Hypothalamus (tissue), 51 donors: ENCODE measurements at places on chromosomes 16 and 17.

- no peak for DNase-seq
Observed at GRCh38 chr17:17502741-17503565, 6.8 kb upstream of the RASD1 start.

DNA sequence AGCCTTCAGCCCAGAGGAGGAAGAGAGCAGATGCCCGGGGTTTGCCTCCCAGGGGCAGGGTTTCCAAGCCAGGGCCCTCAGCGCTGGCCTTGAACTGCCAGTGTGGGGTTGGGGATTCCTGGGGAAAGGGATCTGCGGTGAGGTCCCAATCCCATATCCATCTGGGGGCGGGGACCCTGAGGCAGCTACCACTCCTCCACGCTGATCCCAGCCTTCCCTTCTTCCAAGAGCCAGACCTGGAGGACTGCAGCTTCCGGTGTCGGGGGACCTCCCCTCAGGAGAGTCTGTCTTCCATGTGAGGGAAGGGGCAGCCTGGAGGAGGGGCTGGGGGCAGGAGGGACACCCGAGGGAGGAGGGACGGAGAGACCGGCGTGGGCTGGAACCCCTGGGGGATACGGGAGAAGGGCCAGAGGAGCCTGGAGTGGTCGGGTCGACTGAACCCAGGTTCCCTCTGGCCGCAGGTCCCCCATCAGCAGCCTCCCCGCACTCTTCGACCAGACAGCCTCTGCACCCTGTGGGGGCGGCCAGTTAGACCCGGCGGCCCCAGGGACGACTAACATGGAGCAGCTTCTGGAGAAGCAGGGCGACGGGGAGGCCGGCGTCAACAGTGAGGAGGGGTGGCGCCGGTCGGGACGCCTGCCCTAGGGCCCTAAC, 10.7 kb upstream of the CISD3 start:
- no peak for DNase-seq

- DNase-seq = no peak
Observed at GRCh38 chr17:6638046-6638908, 2.2 kb downstream of the KIAA0753 start.

DNA sequence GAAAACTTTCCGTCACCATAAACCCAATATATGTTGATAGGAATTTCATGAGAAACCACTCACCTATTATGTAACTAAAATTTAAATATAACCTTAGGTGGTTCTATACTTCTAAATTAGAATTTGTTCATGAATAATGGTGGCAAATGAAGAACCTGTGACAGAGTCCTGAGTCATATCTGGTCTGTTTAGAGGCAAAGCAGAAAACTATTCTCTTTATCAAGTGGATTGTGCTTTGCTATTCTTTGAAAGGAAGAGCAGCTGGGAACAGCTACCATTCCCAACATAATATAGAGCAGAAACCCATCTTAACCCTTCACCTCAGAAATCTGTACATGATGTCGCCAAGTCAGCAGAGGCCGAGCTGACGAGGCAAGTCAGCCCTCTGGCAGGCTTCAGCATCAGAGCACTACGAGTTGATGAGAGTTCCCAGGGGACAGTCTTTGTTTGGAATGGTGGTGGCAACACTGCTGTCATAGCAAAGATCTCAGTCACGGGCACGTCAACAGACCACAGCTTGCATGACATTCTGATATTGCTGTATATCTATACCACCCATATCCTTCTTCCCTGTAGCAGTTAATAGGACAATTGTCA, 631.9 kb upstream of the CA10 start:
- DNase-seq = no peak

- DNase-seq = no peak
Observed at GRCh38 chr17:45396496-45397205, 36.0 kb downstream of the ARHGAP27 start.

GRCh38 chr17:77248216-77249114, 107.7 kb downstream of the SEC14L1 start:
- no peak for DNase-seq

DNA sequence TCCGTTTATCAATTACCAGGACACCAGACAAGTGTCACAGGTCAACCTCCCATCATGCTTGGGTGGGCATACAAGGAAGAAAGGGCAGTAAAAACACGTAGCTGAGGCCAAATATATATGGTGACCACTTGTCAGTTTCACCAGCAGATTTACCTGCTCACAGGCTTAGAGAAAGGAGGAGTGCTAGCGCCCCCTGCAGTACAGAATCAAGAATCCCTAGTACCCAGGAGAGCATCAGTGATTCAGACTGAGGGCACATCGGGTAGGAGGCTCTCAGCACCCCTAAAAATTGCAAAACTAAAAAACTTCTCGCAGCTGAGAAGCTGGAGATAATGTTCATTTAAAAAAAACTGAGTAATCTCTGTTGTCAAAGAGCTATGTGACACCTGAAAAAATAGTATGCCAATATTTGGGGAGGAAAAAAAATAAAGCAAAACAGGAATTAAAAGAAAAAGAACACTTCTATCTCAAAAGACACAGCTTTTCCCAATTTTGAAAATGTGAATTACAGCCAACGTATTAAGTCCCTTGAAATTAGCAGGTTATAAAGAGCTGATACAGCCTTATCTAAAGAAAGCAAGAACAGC, 21.2 kb upstream of the MON1B start:
- DNase-seq = no peak

- DNase-seq = peak; percentile 1
Observed at GRCh38 chr16:9225527-9226316, 134.3 kb downstream of the HAPSTR1 start.

- DNase-seq = no peak
Observed at GRCh38 chr17:76422860-76423259, 30.1 kb downstream of the UBE2O start.

DNA sequence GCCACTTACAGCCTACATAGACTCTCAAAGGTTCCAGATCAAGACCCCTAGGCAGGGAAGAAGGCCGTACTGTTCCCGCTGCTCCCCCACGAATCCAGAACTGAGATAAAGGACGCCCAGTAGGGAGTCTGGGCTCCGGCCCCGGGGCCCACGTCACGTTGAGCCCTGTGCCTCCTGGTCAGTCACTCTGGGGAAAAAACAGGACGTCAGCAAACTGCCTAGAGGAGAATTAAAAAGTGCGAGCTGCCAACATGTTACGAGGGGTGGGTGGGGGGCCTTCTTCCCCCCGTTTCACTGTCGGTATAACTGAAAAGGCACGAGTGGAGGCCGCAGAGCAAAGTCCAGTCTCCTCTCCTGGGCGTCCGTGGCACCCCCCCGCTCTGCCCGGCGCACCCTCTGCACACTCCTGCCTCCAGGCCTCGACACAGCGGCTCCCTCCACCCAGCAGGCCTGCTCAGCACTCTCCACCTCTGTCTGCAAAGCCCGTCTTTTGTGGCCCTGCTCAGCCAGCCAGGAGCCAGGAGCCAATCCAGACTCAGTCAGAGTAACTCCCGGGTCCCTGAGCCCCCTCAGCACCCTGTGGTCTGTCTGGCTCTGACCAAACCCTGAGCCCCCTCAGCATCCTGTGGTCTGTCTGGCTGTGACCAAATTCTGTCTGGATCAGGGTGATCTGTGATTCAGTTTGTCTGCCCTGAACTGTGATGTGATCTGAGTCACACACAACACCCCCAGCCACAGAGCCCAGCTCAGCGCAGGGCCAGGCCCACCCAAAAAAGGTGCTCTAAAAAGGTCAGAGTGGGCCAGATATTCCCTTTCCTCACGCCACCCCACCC, 6.2 kb downstream of the ITGAE start:
- DNase-seq = no peak

DNA sequence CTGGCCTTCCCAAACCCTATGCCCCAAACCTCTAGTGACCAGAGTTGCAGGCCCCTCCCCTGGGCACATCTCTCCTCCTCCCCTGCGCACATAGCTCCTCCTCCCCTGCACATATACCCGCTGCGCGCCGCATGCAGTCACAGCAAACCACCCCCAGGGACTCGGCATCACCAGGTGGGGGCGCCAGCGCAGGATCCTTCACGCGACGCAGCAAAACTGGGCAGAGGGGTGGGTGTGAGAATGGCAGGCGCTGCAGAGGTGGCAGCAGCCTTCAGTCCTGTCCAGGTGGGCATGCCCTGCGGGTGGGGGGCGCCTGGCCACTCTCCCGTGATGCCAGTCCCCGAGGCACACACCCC, 5.6 kb downstream of the CORO6 start:
- DNase-seq = peak; percentile 61

DNA sequence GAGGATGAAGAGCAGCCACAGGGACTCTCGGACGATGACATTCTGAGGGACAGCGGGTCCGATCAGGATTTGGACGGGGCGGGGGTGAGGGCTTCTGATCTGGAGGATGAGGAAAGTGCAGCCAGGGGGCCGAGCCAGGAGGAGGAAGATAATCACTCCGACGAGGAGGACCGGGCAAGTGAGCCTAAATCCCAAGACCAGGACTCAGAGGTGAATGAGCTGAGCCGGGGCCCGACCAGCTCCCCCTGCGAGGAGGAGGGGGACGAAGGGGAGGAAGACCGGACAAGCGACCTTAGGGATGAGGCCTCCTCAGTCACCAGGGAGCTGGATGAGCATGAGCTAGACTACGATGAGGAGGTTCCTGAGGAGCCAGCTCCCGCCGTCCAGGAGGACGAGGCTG, 7.0 kb downstream of the ZC3H18 start:
- DNase-seq = no peak
